ENCODE measurements at places on chromosomes 6 and 20.

DNA sequence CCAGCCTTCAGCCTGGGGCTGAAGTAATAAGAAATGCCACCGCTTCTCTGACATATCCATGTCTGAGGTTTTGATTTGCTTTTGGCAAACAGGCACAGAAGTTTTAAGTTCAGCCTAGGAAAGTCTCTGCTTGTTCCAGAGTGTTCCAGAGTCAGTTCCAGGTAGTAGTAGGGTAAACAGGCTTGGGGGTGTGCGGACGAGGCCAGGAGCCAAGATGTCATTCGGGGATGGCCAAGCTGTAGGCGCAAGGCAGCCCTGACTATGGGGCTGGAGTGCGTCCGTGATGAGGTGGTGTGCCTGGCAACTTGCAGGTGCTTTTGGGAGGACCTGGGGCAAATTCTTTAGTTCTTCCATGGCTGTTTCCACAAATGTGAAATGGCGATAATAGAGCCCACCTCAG lies 60.3 kb downstream of the IRF4 start:
- no peak for DNase-seq

DNA sequence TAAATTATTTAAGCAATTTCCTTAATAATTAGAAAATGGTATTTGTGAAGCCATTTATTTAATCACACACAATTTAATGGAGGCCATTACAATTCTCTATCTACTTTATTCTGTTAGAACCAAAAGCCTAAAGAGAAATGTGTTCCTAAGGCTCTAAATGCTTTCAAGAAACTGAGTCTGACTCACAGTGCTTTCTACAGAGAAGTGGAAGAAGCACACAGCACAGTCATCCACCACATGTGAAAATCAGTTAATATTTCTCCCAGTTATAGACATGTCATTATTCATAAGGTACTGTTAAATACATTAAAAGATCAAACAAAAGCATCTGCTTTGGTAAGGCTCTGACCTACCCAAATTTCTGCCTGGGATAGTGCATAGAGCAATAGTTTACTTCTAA lies 214.4 kb downstream of the ALDH8A1 start:
- no peak for DNase-seq

- DNase-seq = no peak
Observed at GRCh38 chr6:131424016-131424415, 149.0 kb upstream of the ARG1 start.

GRCh38 chr6:53168516-53169267 lies 20.1 kb upstream of the GCM1 start:
- DNase-seq = no peak

DNA sequence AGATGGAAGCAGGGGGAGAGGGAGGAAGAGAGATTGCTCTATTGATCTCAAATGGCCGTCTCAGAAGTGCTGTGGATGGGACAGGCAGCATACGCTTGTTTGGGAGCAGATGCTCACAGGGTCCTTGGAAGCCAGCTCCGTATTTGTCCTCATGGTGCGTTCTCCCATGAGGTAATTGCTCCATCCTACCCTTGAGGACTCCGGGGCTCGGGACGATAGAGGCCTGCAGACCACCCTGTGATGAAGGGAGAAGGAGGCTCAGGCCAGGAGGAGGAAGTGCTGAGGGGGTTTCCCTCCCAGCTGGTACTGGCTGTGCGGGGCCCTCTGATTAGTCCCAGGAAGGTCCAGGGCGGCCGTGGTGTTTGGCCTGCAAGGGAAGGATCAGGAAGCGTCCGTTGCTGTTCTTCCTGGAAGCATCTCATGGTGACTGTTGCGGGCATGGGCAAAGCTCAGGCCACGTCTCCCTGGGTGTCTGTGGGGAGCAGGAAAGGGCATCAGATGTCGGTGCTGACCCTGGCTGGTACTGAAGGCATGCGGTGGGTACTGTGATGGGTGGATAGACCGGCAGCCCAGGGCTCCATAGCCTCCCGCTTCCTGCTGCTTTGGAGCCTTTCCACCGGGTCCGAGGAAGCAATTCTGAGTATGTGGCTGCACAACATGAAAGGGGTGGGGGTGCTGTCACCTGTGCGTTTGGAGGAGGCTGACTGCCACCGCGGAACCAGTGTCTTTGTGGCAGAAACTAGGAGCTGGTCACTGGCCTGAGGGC lies 158.3 kb downstream of the SYCP2 start:
- DNase-seq = no peak

DNA sequence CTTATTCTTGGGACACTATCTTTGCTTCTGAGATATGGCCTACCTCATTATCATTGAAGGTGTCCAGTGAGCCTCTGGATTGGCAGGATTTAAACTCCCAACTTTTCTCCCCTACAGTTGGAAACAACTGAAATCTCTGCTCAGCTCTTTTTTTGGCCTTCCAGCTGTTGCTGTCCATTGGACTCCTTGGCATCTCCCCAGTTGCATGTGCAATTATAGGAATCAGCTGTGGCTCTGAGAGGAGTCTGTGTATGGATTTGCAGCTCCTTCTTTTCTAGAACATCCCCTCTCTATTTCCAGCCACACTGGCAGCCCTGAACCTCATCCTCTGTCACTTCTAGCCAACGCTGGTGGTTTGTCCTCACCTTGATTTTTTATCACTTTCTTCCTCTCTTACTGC lies 21.2 kb downstream of the RAB22A start:
- no peak for DNase-seq

GRCh38 chr6:169092375-169092774 lies 161.3 kb downstream of the THBS2 start:
- DNase-seq = no peak

DNA sequence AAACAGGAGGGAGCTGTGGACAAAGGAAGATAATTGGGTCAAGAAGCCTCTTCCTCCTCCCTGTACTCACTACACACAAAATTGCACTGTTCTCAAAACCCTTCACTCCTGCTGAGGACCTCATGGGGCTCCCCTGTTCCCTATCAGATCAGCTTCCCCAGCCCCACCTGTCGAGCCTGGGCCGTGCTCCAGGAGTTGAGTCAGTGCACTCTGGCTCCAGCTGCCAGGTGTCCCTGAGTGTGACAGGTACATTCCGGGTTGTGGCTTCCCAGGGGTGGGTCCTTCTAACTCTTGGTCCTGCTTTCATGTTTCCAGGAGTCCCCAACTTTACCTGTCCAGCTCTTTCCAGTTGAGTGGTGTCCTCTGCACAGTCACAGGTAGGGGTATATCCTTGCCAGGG lies 8.4 kb downstream of the RAB5IF start:
- no peak for DNase-seq

DNA sequence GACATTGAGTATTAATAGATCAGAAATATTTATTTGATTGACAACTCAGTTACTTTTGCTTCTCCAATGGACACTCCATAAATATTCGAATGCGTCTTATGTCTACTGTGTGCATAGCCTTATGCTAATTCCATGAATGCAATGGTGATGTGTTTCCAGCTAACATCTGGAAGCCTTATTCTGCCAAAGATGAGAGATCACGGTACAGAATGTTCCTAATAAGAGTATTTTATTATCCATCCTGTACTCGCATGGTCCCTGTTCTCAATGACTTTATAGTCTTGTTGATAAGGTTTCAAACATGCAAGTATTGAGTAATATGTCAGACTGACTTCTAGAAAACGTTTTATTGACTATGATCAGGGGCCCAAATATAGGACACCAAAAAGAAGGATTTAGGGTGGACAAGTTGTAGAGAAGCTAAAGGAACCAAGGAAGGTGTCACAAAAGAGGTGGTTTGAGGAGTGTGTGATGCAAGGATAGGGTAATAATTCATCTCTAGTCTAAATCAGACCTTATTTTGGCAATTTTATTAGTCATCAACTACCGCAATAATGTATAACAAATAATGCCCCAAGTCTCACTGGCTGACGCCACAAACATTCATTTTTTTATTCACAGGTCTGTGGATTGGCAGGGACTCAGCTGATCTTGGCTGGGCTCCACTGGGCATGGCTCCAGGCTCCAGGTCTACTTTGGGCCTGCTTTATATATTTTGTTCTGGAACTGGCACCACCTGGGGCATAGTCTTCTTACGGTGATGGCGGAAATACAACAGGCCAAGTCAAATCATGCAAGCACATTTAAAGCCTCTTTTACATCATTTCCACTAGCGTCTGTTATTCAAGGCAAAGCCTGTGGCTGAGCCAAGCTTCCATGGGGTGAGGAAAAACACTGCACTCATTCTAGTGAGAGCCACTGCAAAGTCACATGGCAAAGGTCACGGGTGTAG lies 24.5 kb upstream of the CD83 start:
- no peak for DNase-seq

DNA sequence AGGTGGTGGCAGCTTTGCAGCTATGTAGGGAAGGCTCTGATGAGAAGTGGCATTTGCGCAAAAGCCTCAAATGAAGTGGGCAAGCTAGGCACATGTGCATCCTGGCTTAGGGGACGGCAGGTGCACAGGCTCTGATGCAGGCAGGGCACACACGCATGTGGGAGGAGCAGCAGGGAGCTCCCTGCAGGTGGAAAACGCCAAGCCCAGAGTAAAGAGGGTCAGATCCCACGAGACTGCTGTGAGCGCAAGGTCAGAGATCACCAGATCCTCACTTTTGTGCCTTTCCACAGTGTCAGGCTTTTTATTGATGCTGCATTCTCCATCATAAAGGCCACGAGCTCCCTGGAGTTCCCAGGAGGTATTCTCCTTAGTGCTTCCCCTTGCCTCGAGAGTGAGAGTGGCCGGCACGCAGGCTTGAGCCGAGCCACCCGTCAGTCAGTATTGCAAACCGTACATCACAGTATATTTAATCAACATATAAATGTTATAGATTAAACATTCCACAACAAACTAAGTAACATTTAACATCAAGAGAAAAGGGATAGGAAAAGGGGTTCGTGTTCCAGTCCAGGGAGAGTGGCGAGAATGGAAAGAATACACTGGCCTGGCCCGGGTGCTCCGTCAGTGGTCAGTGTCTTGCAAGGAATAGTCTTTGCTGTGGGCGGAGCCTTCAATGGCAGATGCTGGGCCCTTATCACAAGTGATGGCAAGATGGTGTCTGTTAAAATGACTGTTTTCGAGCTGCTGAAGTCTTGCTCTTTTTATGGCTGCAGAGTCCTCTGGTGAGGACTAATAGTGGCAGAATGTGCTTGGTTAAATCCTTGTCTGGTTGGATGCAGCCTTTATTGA lies 109.4 kb downstream of the SYNDIG1 start:
- no peak for DNase-seq

DNA sequence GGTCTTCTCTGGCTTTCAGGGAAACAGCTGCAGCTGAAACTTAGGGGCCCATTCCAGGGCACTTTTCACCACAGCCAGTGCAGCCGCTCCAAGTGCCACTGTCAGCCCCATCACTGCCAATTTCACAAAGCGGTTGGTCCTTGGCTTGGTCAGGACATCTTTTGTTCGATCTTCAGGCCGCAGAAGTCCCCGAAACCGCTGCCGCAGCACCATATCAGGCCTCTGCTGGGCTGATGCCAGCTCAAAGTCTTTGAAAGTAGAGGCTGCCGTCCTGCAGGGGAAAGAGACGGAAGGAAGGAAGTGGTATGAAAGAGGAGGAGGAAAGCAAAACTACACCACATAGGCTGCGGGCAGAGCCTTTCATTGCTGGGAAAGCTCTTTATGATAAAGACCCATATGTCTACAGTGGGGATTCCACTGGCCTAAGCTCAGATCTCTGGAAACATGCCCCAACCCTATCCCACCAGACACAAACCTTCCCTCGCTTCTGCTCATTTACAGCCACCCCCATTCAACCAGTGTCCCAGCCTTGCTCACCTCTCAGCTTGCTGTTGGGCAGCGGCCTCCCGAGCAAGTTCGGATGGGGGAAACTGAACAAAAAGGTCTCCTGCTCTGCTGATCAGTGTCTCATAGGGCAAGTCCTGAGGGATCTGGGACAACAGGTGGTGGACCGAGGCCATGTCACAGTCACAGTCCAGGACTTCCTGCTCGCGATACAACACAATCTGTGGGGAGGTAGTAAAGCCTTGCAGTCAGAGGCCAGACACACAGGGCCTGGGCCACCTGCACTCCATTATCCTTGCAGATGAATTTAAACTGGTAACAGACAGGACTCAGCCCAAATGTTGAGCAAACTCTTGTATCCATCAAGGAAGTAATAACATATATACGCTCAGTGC lies 23.5 kb downstream of the TBC1D20 start:
- DNase-seq = no peak

- DNase-seq = no peak
Observed at GRCh38 chr6:157095569-157095968, 227.8 kb downstream of the TMEM242 start.

DNA sequence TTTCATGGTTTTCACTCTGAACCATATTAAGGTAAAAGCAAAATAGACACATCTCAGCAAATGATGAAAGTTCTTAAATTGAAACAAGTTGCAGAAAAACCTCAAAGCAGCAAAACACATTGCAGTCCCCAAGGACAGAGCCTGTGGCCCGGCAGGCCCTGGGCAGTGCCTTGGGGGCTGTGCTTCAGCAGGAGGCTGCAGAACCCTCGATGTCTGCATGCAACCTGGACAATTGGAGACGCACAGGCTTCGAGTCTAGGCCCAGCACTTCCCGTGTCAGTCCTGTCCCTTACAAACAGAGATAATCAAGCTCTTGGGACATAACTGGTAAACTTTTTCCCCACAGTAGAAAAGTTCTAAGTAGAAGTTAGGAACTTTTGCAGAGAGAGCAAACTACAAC lies 9.2 kb downstream of the PYGB start:
- DNase-seq = no peak

DNA sequence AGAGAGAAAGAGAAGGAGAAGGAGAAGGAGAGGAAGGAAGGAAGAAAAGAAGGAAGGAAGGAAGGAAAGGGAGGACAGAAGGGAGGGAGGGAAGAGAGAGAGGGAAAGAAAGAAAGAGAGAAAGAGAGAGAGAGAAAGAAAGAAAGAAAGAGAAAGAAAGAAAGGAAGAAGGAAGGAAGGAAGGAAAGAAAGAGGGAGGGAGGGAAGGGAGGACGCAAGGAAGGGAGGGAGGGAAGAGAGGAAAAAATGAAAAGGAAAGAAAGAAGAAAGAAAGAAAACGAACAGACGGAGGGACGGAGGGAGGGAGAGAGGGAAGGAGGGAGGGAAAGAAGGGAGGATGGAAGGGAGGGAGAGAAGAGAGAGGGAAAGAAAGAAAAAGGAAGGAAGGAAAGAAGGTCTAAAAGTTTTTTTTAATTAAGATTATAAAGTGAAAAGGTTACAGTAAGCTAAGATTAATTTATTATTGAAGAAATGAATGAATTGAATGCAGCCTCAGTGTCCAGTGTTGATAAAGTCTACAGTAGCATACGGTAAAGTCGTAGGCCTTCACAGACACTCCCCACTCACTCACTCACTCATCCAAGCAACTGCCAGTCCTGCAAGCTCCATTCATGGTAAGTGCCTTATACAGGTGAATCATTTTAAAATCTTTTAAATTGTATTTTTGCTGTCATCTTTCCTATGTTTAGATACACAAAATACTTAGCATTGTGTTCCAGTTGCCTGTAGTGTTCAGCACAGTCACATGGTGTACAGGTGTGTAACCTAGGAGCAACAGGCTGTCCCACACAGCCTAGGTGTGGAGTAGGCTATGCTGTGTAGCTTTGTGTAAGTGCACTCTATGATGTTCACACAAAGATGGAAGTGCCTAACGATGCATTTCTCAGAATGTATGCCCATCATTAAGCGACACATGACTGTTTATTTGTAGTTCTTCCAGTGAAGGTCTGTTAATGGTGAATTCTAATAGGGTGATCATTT lies 20.3 kb upstream of the ARID1B start:
- no peak for DNase-seq
